ENCODE measurements at places on chromosomes 3 and 15. TPM values are rescaled to one million over a fixed set of nuclear protein-coding genes. Genes with fewer than 3 reads are reported as not detected.

The ANKRD63 gene
- not detected for total RNA-seq

The GJD2 gene
- not detected for total RNA-seq

The KCNH8 gene
- not detected for total RNA-seq

The CA12 gene
- total RNA-seq: 44.0 TPM

The CKMT1A gene
- total RNA-seq: 38.8 TPM

The HTR3E gene
- not detected for total RNA-seq

The THRB gene
- total RNA-seq: 9.0 TPM

- no peak for DNase-seq
Measured at GRCh38 chr15:23606226-23606625, 40.8 kb downstream of the MKRN3 start.

GRCh38 chr3:57856675-57857074 lies 100.6 kb downstream of the SLMAP start:
- peak; percentile 17 for DNase-seq

GRCh38 chr15:99117563-99118257 lies 12.8 kb downstream of the SYNM start:
- no peak for DNase-seq

- DNase-seq: peak; percentile 58
Measured at GRCh38 chr15:71691458-71692417, 118.6 kb upstream of the NR2E3 start.

- DNase-seq: peak; percentile 69
Measured at GRCh38 chr15:100528833-100529428, at the start of gene CERS3. Gene CERS3, minus strand, starts transcription at chr15:100528950. Its CDS starts 27,101 bp downstream, at chr15:100501849.

- DNase-seq: peak; percentile 55
Measured at GRCh38 chr3:182490596-182491491, 302.5 kb upstream of the ATP11B start.

DNA sequence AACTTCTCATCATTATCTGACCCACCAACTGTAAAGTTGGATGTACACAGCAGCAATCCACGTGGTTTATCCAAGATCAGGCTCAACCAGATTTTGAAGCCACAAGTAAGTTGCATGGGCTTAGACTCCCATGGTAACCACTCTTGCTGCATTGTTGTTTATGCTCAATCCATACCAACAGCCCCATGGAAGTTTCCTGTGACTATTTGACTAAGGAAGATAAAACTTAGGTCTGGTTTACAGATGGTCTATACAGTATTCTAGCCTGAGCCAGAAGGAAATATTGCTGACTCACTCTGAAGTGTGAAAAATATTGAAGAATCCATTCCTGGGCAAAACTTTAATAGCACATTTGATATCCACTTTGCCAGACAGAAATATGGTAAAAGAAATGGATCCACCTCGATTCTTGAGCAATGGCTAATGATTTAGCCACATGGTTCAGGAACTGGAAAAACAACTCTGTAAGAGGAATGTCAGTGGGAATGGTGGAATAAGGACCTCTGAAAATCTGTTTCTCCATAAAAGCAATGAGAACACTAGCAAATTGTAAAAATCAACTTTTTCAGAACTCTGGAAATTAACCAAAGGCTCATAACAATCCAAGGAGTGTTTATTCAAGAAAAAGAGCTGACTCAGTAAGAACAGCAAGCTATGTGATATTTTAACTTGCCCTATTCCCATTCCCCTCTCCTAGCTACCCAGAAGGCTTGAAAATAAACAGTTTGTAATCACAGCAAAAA lies 162.9 kb upstream of the STT3B start:
- DNase-seq: peak; percentile 27

DNA sequence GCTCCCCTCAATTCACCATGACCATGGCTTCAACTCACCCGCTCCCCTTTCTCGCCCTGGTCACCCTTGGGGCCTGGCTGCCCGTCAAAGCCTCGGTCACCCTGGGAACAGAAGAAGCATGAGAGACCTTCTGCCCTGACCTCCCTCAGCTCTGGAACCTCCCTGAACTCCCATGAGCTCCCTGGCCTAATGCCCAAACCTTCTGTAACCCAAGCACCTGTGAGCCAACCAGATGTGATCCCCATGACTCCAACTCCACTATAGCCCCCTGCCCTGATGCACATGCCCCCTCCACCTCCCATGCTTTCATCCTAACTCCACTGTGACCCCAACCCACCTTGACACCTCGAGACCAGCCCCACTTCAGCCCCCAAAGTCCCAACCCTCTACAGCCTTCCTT lies 3.5 kb upstream of the UCN2 start:
- DNase-seq: no peak

DNA sequence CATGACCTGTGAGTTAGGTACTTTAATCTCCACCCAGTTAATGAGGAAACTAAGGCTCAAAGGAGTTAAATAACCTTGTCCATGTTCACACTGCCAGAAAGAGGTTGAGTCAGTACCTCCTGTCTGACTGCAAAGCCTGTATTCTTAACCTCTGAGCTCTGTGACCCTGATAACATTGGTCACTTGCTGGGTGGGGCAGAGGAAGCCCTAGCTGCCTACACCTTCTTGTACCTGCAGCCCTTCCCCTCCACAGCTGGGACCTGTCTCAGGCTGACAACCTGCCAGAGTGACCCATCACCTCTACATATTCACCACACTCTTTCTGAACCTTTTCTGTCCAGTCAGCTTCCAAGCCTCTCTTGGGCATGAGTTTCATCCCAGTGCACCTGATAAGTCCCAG lies 106.1 kb upstream of the HES1 start:
- peak; percentile 52 for DNase-seq

DNA sequence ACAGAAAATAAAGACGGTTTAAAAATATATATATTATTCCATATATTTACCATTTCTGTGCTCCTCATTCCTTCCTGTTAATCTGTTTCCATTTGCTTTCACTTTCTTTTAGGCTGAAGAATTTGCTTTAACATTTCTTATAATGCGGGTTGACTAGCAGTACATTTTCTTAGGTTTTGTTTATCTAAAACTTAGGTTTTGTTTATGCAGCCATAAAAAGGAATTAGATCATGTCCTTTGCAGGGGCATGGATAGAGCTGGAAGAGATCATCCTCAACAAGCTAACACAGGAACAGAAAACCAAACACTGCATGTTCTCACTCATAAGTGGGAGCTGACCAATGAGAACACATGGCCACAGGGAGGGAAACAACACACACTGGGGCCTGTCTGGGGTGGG lies 578.1 kb downstream of the FHIT start:
- no peak for DNase-seq

GRCh38 chr15:57213862-57214261 lies 162.4 kb upstream of the CGNL1 start:
- DNase-seq: peak; percentile 61

GRCh38 chr3:138944654-138944928 lies 2.3 kb downstream of the FOXL2 start:
- DNase-seq: no peak

DNA sequence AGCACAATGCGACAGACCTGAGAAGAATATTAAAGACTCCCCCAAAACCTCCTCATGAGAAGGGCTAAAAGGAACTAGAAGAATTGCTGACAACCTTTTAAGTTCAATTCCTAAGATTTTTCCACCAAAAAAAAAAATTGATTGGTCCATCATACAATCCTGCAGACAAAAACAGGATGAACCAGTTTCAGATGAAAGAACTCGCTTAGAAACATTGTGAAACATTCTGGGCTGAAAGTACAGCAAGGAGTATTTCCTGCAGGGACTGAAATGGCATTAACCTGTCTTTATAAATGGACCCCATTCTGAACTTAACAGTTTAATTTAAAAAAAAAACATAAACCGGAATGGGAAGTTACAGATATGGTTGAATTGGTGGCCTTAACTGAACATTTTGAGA lies 96.0 kb upstream of the FAM174B start:
- peak; percentile 71 for DNase-seq

GRCh38 chr3:55906896-55907295 lies 419.8 kb upstream of the WNT5A start:
- DNase-seq: peak; percentile 77

- DNase-seq: peak; percentile 59
Measured at GRCh38 chr3:50525987-50526386, 22.6 kb upstream of the CACNA2D2 start.

DNA sequence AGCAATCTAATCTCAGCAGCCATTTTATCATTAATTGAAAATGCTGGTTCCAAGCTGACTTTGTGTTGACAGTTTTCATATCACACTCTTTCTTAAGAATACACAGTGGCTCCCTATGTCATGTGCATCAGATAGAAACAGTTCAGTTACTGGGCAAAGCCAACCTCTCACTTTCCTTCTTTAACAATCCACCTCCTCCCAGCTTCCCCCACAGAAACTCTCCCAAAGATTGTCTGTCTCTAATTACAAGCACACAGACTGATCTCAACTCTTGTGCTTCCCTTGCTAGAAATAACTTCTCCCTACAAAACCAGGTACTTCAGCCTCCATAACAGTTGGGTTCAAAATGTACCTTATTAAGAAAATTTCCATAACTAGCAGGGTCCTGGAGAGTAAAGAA lies 228.9 kb upstream of the WNT5A start:
- DNase-seq: no peak

DNA sequence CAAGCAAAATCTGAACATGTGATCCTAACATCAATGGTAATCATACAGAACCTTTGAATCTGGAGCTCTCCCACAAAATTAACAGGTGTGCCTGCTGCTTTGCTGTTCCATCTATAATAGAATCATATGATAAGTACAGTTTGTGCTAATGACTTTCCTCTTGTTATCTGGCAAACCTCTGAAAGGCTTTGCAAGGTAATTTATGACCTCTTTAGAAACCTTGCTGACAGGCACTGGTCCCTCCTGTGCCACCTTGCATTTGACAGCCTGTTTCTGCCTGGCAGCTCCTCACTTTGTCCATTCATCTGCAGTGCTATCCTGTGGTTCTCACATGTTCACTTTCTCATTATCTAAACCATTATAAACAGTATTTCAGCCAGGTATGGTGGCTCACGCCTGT lies 10.2 kb upstream of the HTR3C start:
- DNase-seq: no peak

- DNase-seq: no peak
Measured at GRCh38 chr3:12372741-12373280, 83.9 kb downstream of the PPARG start.

GRCh38 chr3:13277860-13278531 lies 142.1 kb downstream of the NUP210 start:
- DNase-seq: peak; percentile 31

GRCh38 chr3:187841560-187841959 lies 96.3 kb upstream of the BCL6 start:
- DNase-seq: peak; percentile 58

DNA sequence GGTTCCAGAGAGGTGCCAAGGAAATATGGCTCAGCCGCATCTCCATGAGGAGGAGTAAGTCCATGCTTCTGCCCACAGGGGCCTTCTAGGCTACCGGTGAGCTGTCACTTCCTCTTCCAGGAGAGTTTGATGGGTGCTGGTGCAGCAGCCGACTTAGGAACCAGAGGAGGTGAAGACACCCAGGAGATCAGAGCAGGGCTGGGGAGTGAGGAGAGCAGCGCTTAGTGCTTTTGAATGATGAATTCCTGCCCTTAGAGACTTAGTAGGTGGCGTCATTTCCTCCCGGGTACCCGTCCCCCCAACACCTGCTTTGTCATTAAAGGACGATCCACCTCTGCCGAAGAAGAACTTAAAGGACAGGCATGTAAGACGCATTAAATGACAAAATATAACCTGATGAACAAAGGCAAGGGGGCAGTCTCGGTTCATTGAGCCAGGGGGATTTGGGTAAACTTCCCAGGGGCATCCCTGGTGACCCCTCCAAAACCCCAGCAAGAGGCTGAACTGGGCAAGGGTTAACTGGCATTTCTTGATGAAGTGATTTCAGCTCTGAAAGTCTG lies 67.6 kb downstream of the HES1 start:
- DNase-seq: peak; percentile 28

DNA sequence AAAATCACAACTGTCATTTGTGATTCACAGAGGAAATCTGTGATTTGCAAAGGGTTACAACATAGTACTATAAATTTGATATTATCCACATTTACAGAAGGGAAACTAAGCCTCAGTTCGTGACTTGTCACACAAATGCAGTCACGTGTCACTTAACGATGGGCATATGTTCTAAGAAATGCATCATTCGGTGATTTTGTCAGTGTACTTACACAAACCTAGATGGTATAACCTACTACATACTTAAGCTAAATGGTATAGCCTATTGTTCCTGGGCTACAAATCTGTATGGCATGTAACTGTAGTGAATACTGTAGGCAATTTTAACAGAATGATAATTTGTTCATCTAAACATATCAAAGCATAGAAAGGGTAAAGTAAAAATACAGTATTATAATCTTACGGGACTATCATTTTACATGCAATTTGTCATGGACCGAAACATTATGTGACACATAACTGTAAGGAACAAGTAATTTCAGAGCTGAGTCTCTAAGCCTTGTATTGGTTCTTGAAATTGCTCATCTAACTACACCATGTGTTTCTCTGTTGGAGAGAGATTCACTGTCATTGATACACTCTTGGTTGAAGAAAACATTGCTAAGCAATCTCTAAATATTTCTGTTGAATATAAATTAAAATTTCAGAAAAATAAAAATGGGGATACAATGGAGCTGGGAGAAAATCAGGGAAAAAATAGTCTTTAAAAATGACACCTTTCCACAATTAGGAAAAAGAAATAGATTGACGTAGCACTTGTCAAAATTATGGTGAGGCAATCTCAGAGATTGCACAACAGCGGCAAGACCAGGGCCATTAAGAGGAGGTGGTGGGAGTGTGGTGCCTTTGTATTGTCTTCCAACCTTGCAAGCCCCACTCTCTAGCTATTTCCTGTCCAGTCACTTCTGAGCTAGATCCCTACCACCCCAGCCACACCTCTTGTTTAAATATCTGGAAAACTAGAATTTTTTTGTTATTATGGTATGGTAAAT lies 645.8 kb upstream of the TBL1XR1 start:
- DNase-seq: no peak

- no peak for DNase-seq
Measured at GRCh38 chr3:44232407-44232806, 9.3 kb upstream of the TOPAZ1 start.

DNA sequence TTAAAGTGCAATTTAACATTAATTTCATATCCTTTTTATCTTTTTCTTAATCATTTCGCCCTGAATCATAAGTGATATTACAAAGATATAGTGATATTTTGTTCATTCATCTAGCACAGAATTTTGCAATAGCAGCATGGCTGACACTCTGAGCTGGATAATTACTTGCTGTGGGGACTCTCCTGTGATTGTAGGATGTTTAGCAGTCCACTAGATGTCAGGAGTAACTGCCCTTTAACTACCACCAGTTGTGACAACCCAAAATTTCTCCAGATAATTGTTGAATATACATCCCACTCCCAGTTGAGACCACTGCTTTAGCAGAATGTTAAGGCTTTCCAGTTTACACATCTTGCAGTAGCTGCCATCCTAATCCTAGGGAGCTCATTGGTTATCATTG lies 196.8 kb upstream of the MBNL1 start:
- peak; percentile 55 for DNase-seq

DNA sequence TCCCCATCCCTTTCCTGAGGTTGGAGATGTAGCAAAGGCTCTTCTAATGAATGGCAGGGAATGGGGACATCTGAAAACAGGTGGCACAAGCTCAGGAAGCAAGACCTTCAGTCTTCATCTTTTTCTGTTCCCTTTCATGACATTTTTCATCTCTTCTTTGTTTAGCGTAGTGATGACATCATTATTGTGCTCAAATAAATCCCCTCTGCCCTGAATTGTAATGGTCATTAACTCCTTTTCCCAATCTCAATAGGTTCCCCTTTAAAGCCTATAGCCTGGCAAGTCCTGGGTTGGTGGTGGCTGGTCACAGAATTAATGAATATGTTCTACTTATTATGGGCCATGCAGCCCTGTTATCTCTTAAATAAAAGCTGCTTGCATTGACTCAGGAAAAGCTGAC lies 21.4 kb downstream of the TF start:
- no peak for DNase-seq

- DNase-seq: peak; percentile 93
Measured at GRCh38 chr3:71011565-71012287, 571.8 kb downstream of the FOXP1 start.
